ENCODE measurements at places on chromosomes 1 and 21.

GRCh38 chr1:10339815-10340214, 59.0 kb upstream of the PGD start:
- DNase-seq: no peak

DNA sequence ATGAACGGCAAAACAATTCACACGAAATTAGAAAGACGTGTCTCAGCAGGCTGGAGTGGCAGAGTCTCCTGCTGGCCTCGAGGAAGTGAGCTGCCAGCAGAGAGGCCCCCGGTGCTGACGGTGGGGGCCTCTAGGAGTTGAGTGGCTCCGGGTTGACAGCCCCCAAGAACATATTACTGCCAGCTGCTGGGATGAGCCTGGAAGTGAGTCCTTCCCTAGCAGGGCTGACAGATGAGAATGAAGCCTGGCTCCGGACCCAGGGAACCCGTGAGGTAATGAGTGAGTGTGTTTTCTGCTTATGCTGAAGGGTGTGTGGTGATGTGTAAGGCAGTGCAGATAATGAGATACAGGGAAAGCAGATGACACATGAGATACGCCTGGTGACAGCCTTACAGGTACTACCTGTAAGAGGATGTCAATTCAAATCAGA, 23.5 kb upstream of the LRRC47 start:
- peak; percentile 15 for DNase-seq

DNA sequence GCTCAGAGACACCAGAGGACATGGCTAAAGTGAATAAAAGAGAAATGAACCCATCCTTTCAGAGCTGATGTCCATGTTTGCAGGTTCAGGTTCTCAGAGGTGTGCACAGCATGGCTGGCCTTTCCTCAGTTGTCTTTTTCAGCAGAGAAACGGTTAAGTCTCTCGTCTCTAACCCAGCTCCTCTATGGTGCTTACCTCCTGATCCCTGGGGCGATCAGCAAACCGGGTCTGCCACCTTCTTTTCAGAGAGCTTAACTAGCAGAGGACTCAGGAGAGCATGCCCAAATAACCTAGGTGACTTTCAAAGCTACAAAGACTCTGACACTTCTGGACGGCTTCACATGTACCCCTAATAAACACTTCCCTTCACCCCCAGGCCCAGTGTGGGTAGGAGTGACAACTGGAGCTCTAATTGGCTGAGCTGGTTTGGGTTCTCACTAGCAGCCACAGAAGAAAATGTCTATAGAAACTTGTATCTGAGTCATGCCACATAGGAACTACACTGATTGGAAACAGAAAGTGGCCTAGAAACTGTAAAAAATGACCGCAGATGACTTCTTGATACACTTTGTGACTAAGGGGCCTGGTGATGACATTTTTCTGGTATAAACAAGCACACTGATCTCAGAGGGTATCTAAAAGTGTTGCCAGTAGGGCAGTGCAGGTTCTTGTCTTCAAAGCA, at the start of gene AIM2:
Gene AIM2 (minus strand): TSS at position 329 of the 682 bp plus-strand sequence. CDS start 3,267 bp downstream, outside the sequence.
- DNase-seq: no peak

DNA sequence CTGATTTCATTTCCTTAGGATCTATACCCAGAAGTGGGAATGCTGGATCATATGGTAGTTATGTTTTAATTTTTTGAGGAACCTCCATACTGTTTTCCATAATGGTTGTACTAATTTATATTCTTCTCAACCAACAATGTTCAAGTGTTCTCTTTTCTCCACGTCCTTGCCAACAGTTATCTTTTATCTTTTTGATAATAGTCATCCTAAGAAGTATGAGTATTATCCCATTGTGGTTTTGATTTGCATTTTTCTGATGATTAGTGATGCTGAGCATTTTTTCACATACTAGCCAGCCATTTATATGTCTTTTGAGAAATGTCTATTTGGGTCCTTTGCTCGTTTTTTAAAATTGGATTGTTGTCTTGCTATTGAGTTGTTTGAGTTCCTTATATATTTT, 38.5 kb downstream of the ABCD3 start:
- no peak for DNase-seq

DNA sequence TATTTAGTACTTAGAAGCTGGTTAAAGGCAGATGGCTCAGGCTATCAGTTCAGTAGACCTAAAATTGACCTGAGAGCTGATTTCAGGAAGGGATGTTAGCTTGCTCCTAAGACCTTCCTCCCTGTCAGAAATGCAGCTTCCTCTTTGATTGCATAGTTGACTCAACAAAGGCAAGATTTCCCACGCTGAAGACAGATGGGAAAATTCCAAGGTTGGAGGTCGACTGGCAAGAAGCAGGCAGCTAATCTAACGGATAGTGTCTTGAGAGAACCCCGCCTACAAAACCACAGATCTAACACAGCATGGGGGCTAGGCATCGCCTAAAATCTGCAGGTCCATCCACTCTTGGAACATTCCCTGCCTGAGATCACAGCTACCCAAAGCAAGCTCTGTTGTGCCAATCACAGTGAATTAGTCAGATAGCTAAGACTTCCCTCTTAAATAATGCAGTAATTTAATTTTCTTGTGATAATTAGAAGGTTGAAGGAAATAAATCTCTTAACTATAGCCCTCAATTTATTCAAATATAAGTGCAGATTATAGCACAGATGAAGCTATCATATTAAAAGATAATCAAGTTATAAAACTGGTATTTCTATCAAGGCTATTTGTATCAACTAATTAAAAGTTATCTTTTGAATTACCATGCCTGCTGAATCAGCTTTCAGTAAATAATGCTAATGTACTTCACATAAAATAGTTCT, 357.8 kb upstream of the SGIP1 start:
- DNase-seq: no peak

DNA sequence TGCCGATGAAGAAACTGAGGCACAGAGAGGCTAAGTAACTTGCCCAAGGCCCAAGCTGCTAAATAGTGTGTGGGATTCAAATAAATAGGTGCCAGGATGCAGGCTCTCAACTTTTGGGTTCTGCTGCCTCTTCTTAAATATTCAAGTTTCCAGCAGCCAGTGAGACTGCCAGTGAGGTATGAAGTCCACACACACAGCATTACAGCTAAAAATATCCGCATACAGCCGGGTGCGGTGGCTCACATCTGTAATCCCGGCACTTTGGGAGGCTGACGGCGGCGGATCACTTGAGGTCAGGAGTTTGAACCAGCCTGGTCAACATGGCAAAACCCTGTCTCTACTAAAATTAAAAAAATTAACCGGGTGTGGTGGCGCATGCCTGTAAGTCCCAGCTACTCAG, 78.4 kb upstream of the DIRAS3 start:
- no peak for DNase-seq

GRCh38 chr21:35896060-35896459, 164.3 kb downstream of the SETD4 start:
- no peak for DNase-seq

DNA sequence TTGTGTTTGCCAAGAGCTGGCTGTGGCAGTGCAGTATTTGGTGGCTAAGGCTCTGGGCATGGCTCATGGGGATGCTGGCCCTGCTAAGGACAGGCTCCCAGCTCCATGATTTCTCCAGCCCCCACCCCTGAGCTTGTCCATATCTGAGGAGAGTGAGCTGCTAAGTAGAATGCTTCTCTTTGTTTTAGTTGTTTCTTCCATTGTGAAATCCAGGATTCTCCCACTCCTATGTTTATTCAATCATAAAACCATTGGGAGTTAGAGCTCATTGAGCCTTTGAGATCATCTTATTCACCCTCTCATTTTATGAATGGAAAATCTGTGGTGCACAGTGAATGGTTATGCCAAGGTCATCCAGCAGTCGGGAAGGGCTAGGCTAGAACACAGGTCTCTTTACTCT, 188.8 kb downstream of the TNR start:
- no peak for DNase-seq

DNA sequence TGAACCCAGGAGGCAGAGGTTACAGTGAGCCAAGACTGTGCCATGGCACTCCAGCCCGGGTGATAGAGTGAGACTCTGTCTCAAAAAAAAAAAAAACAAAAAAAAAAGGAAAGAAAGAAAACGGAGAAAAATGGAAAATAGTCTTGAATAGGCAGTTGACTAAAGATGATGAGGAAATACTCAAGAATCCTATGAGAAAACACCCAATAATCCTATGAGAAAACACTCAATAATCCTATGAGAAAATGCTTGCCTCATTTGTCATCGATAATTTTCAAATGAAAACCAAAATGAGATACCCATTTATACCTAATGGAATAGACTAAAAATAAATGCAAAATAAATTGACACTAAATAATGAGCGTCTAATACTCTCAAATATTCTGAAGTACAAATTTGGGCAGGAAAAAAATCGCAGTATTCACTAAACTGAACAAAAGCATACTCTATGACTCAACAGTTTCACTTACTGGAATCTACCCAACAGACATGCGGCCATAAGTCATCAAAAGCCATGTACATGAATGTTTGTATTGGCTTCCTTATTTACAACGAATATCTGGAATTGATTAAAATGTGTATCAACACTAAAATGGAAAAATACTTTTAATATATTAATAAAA, 733.9 kb upstream of the CHRM3 start:
- DNase-seq: no peak

- DNase-seq: no peak
Observed at GRCh38 chr1:204075890-204076846, 3.3 kb downstream of the SOX13 start.

DNA sequence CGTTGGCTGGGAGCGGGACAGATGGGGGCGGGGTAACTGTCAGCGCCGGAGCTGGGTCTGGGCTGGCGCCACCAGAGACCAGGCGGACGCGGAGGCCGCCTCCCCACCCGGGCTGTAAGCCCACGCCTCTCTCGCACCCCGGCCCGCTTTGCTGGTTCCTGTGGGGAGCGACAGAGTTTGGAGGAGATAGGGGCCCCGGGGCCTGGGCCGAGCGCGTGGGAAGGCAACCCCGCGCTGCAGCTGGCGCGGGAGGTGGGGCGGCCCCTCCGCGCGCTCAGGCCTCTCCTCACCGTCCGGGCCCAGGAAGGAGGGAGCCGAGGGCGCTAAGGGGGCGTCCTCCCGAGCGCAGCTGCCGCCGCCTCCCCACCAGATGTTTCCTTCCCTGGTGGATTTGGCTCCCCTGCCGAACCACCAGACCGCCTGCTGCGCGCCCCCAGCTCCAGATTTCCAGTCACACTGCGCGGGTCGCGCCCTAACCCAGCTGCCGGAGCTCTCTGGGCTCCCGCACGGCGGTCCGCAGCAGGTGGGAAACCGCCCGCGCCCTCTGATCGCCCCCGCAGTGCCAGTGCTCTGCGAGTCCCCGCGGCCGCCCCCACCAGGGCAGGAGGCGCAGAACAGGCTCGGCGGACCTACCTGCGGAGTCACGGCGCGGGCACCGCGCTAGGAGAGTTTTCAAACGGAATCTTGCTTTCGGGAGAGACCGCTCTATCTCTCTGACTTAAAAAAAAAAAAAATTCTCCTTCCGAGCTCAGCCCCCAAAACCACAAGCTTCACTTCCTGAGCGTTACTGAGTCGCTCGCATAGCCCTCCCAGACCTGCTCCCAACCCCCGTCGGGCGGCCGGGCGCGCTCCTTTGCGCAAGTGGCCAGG, 1.1 kb downstream of the GFI1 start:
- DNase-seq: peak; percentile 27

GRCh38 chr1:169701261-169702005, 10.0 kb downstream of the SELL start:
- DNase-seq: no peak

- no peak for DNase-seq
Observed at GRCh38 chr1:34982820-34983376, 2.2 kb downstream of the TMEM35B start.

- no peak for DNase-seq
Observed at GRCh38 chr1:231318015-231318355, 19.7 kb downstream of the EXOC8 start.

- DNase-seq: no peak
Observed at GRCh38 chr1:167538657-167539056, 14.9 kb downstream of the CREG1 start.

- no peak for DNase-seq
Observed at GRCh38 chr1:30244801-30245200, 478.6 kb downstream of the MATN1 start.

GRCh38 chr1:151372058-151372934, at the start of gene SELENBP1:
Gene SELENBP1 (minus strand): TSS chr1:151372705. CDS start chr1:151372641, 64 bp downstream.
- DNase-seq: no peak

GRCh38 chr1:220504329-220504728, 23.6 kb upstream of the MARK1 start:
- DNase-seq: no peak

- no peak for DNase-seq
Observed at GRCh38 chr1:158485455-158485854, 13.4 kb downstream of the OR10R2 start.

- DNase-seq: no peak
Observed at GRCh38 chr1:162316187-162316586, 60.5 kb downstream of the SPATA46 start.

DNA sequence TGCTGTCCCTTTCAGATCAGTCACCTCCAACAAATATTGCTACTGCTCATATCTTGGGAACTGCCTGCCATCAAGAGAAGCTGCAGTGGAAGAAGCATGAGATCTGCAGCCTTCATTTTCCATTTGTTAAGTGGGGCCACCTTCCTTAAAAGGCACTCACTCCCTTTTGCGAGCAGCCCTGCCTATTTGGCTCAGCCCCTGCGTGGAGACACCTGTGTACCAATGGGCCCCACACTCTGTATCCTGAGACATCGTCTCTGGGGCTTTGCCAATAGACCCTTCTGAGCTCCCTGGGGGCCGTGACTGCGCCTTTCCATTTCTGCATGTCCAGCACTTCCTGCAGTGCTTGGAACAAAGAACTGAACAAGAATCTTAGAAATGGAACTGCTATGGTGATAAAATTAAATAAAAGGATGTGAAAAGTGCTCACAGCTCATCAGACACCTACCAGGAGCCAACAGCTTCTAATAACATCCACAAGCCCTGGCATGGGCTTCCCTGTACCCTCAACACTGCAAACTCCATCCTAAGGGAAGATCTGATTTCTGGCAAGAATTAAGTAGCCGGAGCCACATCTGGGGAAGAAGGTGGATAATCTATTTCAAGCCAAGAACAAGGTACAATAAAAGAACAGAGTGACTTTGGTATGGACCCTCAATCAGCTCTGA, 36.7 kb downstream of the PARP1 start:
- no peak for DNase-seq

DNA sequence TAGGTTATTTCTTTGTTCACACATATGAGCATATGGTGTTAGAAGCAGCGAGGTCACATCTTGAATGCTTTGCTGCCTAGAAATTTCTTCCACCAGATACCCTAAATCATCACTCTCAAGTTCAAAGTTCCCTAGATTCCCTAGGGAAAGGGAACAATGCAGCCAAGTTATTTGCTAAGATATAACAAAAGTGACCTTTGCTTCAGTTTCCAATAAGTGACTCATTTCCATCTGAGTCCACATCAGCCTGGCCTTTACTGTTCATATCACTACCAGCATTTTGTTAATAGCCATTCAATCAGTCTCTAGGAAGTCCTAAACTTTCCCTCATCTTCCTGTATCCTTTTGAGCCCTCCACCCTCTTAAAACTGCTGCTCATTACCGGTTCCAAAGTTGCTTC, 1502.5 kb downstream of the KCNT2 start:
- no peak for DNase-seq

GRCh38 chr1:84587099-84587498, 12.9 kb upstream of the CTBS start:
- DNase-seq: no peak
